LHCN-M2 (cell line): ENCODE measurements at places on chromosomes 7 and 10.

DNA sequence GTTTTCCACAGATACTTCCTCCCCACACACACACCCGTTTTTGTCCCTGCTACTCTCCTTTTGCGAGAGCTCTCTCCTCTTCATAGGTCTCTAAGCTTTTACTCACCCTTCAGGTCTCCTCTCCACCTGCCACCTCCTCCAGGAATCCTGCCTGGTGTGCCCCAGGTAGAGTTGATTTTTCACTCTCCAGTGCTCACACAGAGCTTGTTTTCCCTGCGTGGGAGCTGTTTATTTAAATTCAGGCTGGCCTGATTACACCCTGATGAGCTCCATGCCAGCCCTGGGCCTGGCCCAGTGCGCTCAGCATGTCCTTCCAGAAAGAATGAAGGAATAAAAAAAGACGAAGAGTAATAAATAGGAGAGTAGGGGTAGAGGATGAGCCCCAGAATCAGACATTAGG, 7.5 kb upstream of the CLDN4 start:
- DNase-seq, result no peak

- DNase-seq, result peak; percentile 39
Measured at GRCh38 chr7:87702326-87702725, 74.1 kb downstream of the RUNDC3B start.

- no peak for DNase-seq
Measured at GRCh38 chr10:12663863-12664262, 314.5 kb downstream of the CAMK1D start.

- no peak for DNase-seq
Measured at GRCh38 chr7:21624320-21624719, 81.5 kb downstream of the DNAH11 start.

- DNase-seq, result peak; percentile 64
Measured at GRCh38 chr7:30366606-30367005, 82.2 kb downstream of the ZNRF2 start.
